RPMI7951 (cell line): ENCODE measurements at places on chromosomes 11 and 22.

- no peak for DNase-seq
These were observed 93.2 kb upstream of the TP53I11 start for GRCh38 chr11:45043755-45044475.

DNA sequence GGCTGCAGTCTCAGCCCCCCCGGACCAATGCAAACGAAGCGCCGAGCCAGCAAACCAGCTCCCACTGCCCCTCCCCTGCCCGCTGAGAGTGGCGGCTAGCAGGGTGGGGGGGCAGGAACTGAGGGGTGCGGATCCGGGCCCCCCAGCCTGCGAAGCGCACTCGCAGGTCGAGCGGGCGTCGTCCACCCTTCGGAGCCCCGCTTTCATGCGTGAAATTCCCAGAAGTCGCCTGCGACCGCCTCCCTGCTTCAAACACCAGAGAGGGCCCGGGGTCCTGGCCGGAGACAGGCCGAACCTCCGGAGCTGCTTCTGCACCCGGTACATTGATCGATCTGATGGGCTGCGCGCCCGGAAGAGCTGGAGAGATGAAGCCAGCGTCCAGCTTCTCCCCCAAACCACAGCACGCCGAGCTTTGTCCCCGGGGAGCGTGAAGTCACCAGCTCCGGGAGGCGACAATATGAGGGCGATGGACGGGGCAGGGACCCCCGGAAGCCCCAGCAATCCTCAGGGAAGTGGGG, 646 bp upstream of the PATZ1 start:
- DNase-seq: peak; percentile 47

GRCh38 chr22:44928136-44928463, 81.7 kb downstream of the PHF21B start:
- DNase-seq: no peak

DNA sequence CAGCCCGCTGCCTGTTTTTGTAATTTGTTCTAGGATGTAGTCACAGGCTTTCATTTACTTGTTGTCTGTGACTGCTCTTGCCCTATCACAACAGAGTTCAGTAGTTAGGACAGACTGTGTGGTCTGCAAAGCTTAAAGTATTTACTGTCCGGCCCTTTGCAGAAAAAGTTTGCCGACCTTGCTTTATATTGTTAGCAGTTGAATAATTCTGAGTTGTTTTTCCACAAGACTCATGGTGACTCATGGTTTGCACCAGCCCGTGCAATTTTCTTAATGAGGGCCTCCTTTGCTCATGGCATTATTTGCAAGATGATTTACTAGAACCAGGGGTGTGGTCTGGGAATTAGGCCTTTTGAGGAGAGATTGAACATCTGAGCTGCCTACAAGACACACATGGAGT, 110.6 kb downstream of the SCN3B start:
- peak; percentile 87 for DNase-seq

DNA sequence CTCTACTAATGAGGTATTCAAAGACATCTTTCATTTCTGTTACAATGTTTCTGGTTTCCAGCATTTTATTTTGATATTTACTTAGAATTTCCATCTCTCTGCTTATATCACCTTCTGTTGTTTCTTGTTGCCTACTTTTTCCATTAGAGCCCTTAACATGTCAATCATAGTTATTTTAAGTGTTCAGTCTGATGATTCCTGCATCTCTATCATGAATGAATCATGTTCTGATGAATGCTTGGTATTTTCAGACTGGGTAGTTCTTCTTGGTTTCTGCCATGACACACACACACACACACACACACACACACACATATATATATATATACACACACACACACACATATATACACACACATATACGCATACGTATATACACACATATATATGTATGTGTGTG, 486.4 kb upstream of the ISX start:
- no peak for DNase-seq

GRCh38 chr11:108302121-108302785, 79.4 kb downstream of the ATM start:
- DNase-seq: peak; percentile 12

DNA sequence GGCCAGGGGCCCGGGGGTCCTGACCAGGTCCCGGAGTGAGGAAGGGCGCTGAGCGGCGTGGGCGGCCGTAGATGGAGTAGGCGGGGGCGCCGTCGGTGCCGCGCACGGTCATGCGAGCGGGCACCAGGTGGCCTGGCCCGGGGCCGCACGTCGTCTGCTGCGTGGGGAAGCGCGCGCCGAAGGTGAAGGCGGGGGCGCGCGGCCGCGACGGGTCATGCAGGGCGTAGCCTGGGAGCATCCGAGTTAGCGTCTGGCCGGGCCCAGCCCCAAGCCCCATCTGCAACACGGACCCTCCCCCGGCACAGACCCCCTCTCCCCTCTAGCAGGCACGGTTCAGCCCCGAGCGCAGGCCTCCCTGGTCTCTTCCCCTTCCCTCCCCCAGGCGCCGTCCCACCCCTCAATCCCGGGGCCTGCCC, 1.7 kb upstream of the TYMP start:
- peak; percentile 44 for DNase-seq
